ENCODE measurements at places on chromosomes 3 and 15.
A peak's percentile ranks its signal among the peaks of the same experiment; 100 is the strongest.

GRCh38 chr3:172627057-172627809, 83.6 kb downstream of the NCEH1 start:
- no peak overlapping the region for H3K4me3 ChIP-seq
- peaks cover 1% of the 10 kb centered on the region for H3K27me3 ChIP-seq
- DNase-seq = no peak

GRCh38 chr15:66954601-66955000, 110.8 kb upstream of the SMAD3 start:
- H3K36me3 ChIP-seq = no peaks in the 10 kb centered on the region
- H3K4me3 ChIP-seq = no peak overlapping the region
- DNase-seq = no peak
- no peak overlapping the region for H3K27ac ChIP-seq
- H3K27me3 ChIP-seq = peaks cover 9% of the 10 kb centered on the region
- no peaks in the 10 kb centered on the region for H3K4me1 ChIP-seq

DNA sequence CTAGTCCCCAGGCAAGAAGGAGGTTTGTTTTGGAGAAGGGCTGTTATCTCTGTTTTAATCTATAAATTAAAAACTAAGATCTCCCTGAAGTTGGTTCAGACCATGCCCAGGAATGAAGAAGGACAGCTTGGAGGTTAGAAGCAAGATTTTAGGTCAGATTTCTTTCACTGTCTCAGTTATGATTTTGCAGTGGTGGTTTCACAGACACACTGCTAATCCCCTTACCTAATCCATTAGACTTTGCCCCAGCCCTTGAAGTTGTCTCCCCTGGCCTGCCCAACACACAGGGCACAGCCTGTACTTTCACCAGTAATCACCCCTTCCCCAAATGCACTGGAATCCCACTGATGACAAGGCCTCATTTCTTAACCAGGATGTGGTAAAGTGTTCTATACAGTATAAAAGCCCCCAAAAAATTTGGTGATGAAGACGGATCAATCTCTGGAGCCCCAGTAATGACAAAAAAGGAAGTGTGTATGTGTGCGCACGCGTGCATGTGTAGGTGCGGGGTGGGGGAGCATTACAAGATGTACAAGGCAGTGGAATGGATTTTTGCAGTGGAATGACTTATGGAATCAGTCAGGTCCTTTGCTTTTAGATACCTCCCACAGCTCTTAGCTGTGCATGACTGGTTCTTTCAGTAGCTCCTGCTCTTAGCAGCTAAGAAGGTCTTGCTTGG, 73.1 kb upstream of the TERB2 start:
- no peaks in the 10 kb centered on the region for H3K4me1 ChIP-seq
- peaks cover 7% of the 10 kb centered on the region for H3K36me3 ChIP-seq
- H3K27me3 ChIP-seq = peaks cover 4% of the 10 kb centered on the region
- no peak overlapping the region for H3K27ac ChIP-seq
- no peak overlapping the region for H3K4me3 ChIP-seq

DNA sequence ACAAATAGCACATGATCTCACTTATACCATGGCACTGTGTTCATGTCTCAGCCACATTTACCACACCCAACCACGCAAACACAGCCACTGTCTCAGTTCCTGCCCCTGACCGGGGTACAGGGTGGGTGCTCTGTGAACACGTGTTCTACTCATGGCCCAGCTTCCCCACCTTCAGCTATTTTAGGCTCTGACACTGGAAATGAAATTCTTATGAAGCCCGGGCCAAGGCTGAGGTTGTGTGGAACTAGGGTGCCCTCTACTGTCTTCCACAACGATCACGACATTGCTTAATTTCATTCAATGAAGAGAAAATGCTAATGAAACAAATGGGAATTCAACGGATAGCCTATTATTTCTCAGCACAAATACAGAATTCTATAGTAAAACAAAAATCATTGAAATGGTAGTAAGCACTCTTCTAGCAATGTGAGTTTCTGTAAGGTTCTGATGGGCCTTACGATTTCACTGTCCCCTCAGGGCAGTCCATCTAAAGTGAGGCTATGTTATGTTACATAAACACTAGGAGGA, 2.1 kb upstream of the GABRA5 start:
- H3K27ac ChIP-seq = no peak overlapping the region
- H3K4me1 ChIP-seq = peaks cover 5% of the 10 kb centered on the region
- H3K27me3 ChIP-seq = peaks cover 4% of the 10 kb centered on the region
- peaks cover 3% of the 10 kb centered on the region for H3K36me3 ChIP-seq
- H3K4me3 ChIP-seq = no peak overlapping the region

- H3K4me3 ChIP-seq = no peak overlapping the region
- H3K27me3 ChIP-seq = peaks cover 8% of the 10 kb centered on the region
- no peak for DNase-seq
- H3K4me1 ChIP-seq = no peaks in the 10 kb centered on the region
- H3K36me3 ChIP-seq = no peaks in the 10 kb centered on the region
Measured at GRCh38 chr3:127012091-127012490, 29.2 kb downstream of the PLXNA1 start.

- DNase-seq = no peak
- no peaks in the 10 kb centered on the region for H3K27me3 ChIP-seq
- no peaks in the 10 kb centered on the region for H3K36me3 ChIP-seq
- no peak overlapping the region for H3K27ac ChIP-seq
Measured at GRCh38 chr3:175479175-175479574, 620.0 kb downstream of the NAALADL2 start.

DNA sequence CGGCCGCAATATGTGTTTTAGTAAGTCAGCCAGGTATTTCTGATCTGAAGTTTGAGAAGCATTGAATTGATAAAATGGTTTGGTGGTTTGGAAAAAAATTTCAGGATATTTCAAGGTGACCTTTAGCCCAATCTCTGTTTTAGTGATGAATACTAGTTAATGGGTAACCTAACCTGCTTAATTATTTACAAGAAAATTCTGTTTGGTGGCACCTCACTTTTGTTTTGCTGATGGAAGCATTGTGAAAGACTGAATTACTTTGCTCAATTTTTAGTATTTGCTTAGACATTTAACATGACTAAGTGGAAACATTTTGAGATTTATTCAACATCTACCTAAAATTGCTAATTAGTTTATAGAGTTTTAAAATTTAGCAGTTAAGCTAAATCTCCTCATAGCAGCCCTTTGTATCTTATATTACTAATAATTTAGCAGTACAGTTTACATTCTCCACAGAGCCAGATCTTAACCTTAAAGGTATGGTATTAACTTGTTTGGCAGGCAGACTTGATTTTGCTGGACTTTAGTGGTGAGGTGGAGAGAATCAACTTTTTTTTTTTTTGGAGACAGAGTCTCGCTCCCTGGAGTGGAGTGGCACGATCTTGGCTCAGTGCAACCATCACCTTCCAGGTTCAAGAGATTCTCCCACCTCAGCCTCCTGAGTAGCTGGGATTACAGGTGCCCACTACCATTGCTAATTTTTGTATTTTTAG, 35.4 kb downstream of the GRAMD1C start:
- peaks cover 12% of the 10 kb centered on the region for H3K36me3 ChIP-seq
- H3K4me3 ChIP-seq = no peak overlapping the region
- DNase-seq = no peak

- no peaks in the 10 kb centered on the region for H3K4me1 ChIP-seq
- DNase-seq = no peak
- H3K27me3 ChIP-seq = no peaks in the 10 kb centered on the region
- no peak overlapping the region for H3K4me3 ChIP-seq
- H3K36me3 ChIP-seq = no peaks in the 10 kb centered on the region
Measured at GRCh38 chr3:168714609-168715240, 619.0 kb upstream of the GOLIM4 start.

DNA sequence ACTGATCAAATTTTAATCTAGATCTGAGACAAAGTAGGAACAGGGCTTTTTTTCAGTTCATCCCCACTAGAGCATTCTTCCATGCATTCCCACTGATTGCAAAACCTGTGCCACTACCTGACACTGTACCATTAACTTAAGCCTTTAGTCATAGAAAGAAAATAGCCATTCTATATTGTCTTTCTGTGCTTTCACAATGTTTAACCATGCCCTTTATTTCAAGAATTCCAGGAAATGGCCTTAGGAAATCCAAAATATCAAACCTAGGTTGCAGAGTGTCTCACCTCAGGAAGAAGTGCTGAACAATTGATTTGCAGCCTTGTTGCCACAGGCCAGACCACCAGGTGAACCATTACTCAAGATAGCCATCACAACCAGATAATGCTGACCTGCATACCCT, 56.2 kb upstream of the TGFBR2 start:
- H3K27me3 ChIP-seq = peaks cover 4% of the 10 kb centered on the region
- no peaks in the 10 kb centered on the region for H3K36me3 ChIP-seq
- H3K4me3 ChIP-seq = no peak overlapping the region
- H3K4me1 ChIP-seq = peaks cover 40% of the 10 kb centered on the region

DNA sequence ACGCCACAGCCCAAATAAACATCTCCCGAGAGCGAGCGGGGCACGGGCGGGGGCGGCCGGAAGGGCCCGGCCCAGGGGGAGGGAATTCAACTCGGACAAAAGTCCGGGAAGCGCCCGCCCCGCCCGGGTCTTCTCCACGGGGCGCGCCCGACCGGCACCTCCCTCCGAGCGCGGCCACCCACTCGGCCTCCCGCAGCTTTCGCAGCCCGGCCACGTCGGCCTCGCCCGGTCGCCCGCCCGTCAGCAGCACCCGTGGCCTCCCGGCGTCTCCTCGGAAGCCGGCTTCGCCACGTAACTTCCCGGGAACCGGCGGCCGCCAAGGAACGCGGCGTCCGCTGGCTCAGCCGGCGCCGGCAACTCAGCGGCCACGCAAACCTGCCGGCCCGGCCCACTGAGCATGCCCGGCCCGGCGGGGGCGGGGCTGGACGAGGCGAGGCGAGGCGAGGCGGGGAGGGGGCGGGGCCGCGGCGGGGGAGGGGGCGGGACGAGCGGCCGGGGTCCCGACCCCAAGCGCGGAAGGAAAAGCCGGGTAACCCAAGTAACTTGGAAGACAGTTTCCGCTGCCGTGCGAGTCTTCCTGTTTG, at the start of gene TJP1:
TSS of gene TJP1 (minus strand) at position 369 of the 584 bp plus-strand sequence. CDS start 440 bp downstream, outside the sequence.
- peaks cover 17% of the 10 kb centered on the region for H3K27me3 ChIP-seq
- peaks cover 12% of the 10 kb centered on the region for H3K36me3 ChIP-seq
- peak within 1 kb of the TSS; percentile 97 for H3K4me3 ChIP-seq

DNA sequence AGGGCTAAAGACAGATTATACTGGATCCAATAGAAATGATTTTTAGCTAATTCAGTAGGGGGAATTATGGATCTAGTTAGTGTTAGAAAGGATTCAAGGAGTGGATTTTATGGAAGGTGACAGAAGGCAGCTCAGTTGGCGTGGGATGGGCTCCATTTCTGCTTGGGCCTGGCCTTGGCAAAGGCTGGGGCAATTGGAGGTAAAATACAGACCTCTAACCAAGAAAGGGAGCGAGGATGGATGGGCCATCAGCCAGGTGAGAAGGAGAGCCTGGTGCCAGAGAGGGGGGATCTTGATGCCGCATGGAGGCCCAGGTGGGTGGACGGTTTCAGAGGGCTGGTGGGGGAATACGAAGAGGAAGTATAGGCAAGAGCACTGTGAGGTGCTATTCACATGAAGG, 40.7 kb upstream of the TRA2B start:
- peak overlapping the region; percentile 1 for H3K27ac ChIP-seq
- H3K4me1 ChIP-seq = peaks cover 38% of the 10 kb centered on the region
- no peak overlapping the region for H3K4me3 ChIP-seq
- H3K27me3 ChIP-seq = no peaks in the 10 kb centered on the region
- no peaks in the 10 kb centered on the region for H3K36me3 ChIP-seq

DNA sequence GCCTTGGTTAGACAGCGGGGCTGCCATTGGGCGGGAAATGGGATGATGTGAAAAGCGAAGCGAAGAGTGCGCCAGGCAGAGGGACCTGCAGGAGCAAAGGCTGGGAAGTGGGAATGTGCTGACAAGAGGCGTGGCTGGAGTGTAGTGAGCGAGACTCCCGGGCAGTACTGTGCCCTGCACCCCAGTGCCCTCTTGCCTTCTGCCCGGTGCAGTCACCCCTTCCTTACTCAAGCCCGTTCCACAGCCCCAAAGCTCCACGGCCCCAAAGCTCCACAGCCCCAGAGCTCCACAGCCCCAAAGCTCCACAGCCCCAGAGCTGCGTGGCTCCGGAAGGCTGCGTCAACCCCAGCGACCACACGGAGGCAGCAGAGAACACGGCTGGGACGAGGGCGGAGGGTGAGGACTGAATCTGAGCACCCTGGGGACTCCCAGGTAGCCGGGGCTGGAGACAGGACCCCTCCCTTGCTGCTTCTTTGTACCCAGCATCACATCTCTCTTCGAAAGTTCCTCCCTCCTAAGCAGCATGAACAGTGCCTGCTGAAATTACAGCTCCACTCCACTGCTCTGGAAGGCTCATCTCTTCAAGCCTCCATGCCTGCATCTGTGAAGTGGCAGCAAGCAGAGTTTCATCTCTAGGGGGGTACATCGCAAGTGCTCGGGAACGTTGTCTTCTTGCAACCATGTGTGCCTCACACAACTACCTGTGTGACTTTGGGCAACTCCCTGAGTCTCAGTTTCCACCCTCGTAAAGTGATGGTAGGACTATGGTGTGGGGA, 108.9 kb downstream of the FBLN2 start:
- no peak overlapping the region for H3K27ac ChIP-seq
- H3K4me1 ChIP-seq = no peaks in the 10 kb centered on the region
- H3K4me3 ChIP-seq = no peak overlapping the region
- H3K27me3 ChIP-seq = peaks cover 20% of the 10 kb centered on the region
- H3K36me3 ChIP-seq = peaks cover 5% of the 10 kb centered on the region
- peak; percentile 76 for DNase-seq

GRCh38 chr15:81071120-81071519, 63.0 kb upstream of the CFAP161 start:
- no peak overlapping the region for H3K4me3 ChIP-seq
- H3K36me3 ChIP-seq = no peaks in the 10 kb centered on the region
- no peak overlapping the region for H3K27ac ChIP-seq
- no peak for DNase-seq
- H3K4me1 ChIP-seq = peaks cover 18% of the 10 kb centered on the region

GRCh38 chr3:129058441-129059200, 2.0 kb upstream of the GP9 start:
- H3K27ac ChIP-seq = peak overlapping the region; percentile 30
- H3K4me1 ChIP-seq = peaks cover 38% of the 10 kb centered on the region
- H3K36me3 ChIP-seq = peaks cover 5% of the 10 kb centered on the region
- H3K4me3 ChIP-seq = no peak overlapping the region
- no peak for DNase-seq
- peaks cover 6% of the 10 kb centered on the region for H3K27me3 ChIP-seq

GRCh38 chr3:9198899-9199335, 50.5 kb downstream of the SRGAP3 start:
- H3K4me3 ChIP-seq = no peak overlapping the region
- no peaks in the 10 kb centered on the region for H3K27me3 ChIP-seq
- DNase-seq = no peak
- H3K4me1 ChIP-seq = no peaks in the 10 kb centered on the region
- H3K36me3 ChIP-seq = no peaks in the 10 kb centered on the region
- H3K27ac ChIP-seq = no peak overlapping the region

- H3K4me1 ChIP-seq = peaks cover 4% of the 10 kb centered on the region
- H3K36me3 ChIP-seq = peaks cover 3% of the 10 kb centered on the region
- H3K4me3 ChIP-seq = no peak overlapping the region
- H3K27me3 ChIP-seq = no peaks in the 10 kb centered on the region
- DNase-seq = no peak
Measured at GRCh38 chr3:182989566-182989965, 9.2 kb upstream of the DCUN1D1 start.

All from endothelial cell (in vitro differentiated cells).